ENCODE measurements at places on chromosomes 6 and 20. TPM values are rescaled to one million over a fixed set of nuclear protein-coding genes. Genes with fewer than 3 reads are reported as not detected.

The PACRG gene
- not detected for total RNA-seq

The PI3 gene
- 45.4 TPM for total RNA-seq

The SLC13A3 gene
- total RNA-seq: 5.3 TPM

The SIRPB1 gene
- 4.1 TPM for total RNA-seq

The TCF21 gene
- total RNA-seq: not detected

The DYNLT2 gene
- 0.67 TPM for total RNA-seq

The OR12D3 gene
- not detected for total RNA-seq

The DDO gene
- 1.5 TPM for total RNA-seq

The MYL9 gene
- 29.4 TPM for total RNA-seq

The C20orf202 gene
- not detected for total RNA-seq

The CDH4 gene
- total RNA-seq: 57.4 TPM

All from mammary epithelial cell (primary cell).